Effector CD8-positive, alpha-beta T cell (primary cell): ENCODE measurements at places on chromosomes 13 and 19.
A peak's percentile ranks its signal among the peaks of the same experiment; 100 is the strongest.

GRCh38 chr13:79398915-79399314 is 7.1 kb downstream of the RBM26 start:
- no peak for DNase-seq

DNA sequence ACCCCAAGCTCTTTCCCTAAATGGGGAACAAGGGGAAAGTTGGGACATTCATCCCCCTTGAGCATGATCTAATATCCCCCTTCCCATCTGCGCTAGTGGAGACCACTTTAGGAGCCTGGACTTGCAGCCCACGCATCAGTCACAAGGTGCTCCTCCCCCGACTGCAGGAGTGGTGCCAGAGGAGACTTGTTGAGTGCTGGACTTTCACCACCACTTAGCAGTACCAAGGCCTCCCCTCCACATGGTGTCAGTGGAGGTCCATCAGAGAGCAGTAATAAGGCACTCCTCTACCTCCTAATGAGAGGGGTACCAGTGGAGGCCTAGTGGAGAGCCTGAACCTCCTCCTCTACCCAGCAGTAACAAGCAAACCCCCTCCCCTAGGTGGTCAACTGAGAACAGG is 22.5 kb downstream of the CAB39L start:
- no peak for DNase-seq

GRCh38 chr19:4077800-4078684 is 11.3 kb upstream of the ZBTB7A start:
- no peak for DNase-seq

- no peak for DNase-seq
Measured at GRCh38 chr13:46961719-46962118, 64.9 kb upstream of the HTR2A start.

DNA sequence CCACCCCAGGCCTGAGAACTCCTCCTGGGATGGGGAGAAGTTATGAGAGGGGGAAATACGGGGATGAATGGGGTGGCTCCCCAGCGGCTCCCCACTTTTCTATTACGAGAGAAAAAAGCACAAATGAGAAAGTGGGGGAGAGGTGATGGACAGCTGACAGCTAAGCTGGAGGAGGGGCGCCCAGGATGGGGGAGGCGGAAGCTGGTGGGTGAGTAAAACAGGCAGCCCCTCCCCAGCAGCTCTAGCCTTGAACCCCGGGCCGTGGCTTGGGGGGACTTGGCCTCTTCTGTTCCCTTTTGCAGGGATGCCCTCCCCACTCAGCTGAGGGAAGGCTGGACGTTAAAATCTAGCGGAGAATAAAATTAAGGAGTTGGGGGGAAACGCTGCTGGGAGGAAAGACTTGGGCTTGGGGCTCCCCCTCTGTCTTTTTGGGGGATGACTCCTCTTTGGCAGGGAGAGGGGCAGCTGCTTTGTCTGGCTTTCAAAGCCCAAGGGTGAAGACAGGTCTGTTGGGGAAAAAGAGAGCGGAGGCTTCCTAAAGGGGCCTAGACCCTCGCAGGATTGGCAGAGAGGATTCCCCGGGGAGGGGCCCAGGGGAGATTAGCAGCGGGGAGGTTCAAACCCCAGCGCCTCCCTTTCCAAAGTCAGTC is 1.4 kb upstream of the SAMD1 start:
- peak; percentile 49 for DNase-seq

DNA sequence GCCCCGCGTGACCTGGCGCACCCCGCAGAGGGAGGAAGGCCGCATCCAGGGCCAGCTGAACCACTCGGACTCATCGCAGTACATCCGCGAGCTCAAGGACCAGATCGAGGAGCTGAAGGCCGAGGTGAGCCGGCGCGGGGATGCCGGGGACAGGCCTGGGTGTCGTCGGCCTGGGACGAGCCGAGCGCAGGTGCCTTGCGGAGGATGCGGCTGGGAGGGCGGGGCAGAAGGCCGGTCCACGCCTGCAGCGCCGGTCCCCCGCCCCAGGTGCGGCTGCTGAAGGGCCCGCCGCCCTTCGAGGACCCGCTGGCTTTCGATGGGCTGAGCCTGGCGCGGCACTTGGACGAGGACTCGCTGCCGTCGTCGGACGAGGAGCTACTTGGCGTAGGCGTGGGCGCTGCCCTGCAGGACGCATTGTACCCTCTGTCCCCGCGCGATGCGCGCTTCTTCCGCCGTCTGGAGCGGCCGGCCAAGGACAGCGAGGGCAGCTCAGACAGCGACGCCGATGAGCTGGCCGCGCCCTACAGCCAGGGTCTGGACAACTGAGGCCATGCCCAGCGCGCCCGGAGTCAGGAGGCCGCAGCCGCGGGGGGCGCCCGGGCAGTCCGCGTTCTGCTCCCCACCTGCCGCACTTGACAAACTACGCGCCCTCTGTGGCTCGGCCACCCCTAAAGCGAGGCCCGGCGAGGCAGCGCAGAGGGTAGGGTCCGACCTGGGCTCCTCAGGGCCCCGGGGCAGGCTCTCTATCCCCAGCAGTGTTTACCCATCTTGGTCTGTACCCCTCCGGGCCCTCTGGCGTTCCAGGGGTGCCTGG is 10.8 kb downstream of the PRR36 start:
- DNase-seq, result no peak

DNA sequence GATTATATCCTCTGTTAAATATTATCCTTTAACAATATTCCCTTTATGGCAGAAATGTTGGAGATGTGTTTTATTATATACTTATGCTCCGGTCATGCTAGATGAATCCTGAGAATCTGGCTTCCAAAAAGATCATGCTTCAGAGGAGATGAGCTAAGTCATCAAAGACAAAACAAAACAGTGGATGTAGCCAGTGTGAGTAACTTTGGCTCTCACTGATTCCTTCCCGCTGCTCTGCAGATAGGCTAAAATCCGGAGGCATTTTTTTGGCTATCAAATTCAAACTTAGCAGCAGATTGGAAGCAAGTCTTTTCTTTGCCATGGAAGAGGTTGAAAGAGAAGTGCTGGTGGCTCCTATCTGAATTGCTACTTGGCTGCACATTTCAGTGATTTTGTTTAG is 295.9 kb downstream of the GPC6 start:
- DNase-seq, result no peak

DNA sequence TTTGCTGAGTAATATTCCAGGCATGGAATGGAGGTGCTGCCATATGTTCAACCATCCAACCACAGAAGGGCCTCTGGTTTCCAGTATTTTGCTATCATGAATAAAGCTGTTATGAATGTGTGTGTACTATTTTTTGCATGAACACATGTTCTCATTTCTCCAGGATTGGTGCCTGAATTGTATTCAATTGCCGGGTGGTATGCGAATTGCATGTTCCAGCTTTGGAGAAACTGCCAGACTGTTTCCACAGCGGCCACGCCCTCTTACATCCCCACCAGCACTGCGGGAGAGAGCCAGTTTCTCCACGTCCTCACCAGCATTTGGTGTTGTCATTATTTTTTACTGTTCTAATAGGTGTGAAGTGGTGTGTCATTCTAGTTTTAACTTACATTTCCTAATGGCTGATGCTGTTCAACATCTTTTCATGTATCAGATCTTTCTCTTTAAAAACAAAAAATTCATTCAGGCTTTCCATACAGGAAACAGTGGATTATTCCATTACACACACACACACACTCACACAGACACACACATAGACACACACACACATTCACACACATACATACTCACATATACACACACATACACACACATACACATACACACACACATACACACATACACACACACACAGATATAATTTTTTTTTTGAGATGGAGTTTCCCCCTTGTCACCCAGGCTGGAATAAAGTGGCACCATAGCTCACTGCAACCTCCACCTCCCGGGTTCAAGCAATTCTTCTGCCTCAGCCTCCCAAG is 154.1 kb downstream of the PTPRS start:
- no peak for DNase-seq

- DNase-seq, result no peak
Measured at GRCh38 chr19:49802836-49803528, 10.1 kb downstream of the FUZ start.

DNA sequence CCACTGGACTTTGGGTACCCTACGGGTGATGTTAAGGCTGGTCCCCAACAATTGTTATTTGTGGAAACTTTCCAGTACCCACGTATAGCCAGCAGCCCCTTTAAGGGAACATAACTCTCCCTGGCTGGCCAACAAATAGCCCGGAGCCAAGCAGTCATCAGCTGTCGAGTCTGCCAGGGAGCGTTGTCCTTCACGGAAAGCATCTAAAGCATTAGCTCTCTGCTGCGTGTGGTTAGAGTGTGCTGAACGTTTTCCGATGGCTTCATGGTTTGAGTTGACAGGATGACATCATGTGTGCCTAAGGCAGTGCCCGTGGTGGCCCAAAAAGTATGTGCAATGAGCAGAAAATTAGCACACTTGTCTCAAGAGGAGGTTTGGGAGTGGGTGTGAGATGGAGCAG is 3.3 kb upstream of the ZNF556 start:
- DNase-seq, result no peak

DNA sequence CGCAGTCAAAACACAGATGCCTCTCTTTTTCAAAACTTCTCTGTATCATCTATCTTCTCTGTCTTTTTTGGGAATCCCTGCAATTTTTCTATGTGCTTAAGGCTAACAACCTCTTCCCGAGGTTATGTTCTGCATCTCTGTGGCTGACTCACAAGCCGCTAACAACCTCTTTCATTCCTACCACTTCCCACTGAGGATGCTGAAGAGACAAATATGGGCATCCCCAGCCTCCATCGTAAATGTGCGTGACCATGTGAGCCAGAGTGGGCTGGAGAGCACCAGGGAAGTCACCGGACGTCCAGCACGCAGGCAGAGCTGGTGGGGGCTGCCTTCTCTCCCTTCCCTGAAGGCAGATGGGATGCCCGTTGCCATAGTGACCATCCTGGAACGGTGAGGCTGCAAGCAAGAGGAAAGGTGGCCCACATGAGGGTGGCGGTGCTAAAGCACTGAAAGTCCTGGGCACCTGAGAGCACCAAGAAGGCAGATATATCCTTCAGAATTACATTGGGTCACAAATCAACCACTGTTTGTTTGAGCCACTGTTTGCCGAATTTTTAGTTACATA is 122.8 kb downstream of the SHISA2 start:
- DNase-seq, result no peak
